ENCODE measurements at places on chromosomes 12 and 14. TPM values are rescaled to one million over a fixed set of nuclear protein-coding genes. Genes with fewer than 3 reads are reported as not detected.

GRCh38 chr12:120470150-120470784 is 719 bp upstream of the SRSF9 start:
- peaks cover 2% of the 10 kb centered on the region for H3K27me3 ChIP-seq
- peak overlapping the region; percentile 93 for H3K4me3 ChIP-seq
- H3K4me1 ChIP-seq: peaks cover 48% of the 10 kb centered on the region

KLRK1 gene
- 0.93 TPM for total RNA-seq

CD27 gene
- total RNA-seq: 39.9 TPM

- no peak overlapping the region for H3K4me3 ChIP-seq
- H3K4me1 ChIP-seq: no peaks in the 10 kb centered on the region
- H3K27me3 ChIP-seq: no peaks in the 10 kb centered on the region
- no peaks in the 10 kb centered on the region for H3K36me3 ChIP-seq
- H3K27ac ChIP-seq: no peak overlapping the region
These were observed 46.9 kb upstream of the NOS1 start for GRCh38 chr12:117408161-117408791.

GRCh38 chr12:80183939-80184338 is 84.6 kb downstream of the OTOGL start:
- DNase-seq: no peak
- no peak overlapping the region for H3K4me3 ChIP-seq
- peaks cover 14% of the 10 kb centered on the region for H3K4me1 ChIP-seq
- H3K36me3 ChIP-seq: no peaks in the 10 kb centered on the region
- H3K27ac ChIP-seq: no peak overlapping the region

P2RX2 gene
- total RNA-seq: not detected

DNA sequence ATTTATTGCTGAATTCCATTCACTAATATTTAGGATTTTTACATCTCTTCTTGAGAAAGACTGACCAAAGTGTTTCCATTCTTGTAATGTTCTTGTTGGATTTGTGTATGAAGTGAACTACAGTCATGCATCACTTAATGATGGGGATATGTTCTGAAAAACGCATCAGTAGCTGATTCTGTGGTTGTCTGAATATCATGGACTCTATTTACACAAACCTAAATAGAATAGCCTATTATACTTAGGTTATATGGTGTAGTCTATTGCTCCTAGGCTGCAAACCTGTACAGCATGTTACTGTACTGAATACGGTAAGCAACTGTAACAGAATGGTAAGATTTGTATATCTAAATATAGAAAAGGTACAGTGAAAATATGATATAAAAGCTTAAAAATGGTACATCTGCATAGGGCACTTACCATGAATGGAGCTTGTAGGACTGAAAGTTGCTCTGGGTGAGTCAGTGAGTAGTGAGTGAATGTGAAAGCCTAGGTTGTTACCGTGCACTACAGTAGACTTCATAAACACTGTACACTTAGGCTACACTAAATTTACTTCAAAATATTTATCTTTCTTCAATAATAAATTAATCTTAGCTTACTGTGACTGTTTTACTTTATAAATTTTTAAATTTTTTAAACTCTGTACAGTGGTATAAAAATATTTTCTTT is 27.6 kb upstream of the P2RX4 start:
- no peak overlapping the region for H3K27ac ChIP-seq
- H3K4me1 ChIP-seq: peaks cover 6% of the 10 kb centered on the region
- no peak overlapping the region for H3K4me3 ChIP-seq
- peaks cover 58% of the 10 kb centered on the region for H3K36me3 ChIP-seq

- no peaks in the 10 kb centered on the region for H3K36me3 ChIP-seq
- H3K27ac ChIP-seq: no peak overlapping the region
- no peaks in the 10 kb centered on the region for H3K27me3 ChIP-seq
- H3K4me1 ChIP-seq: no peaks in the 10 kb centered on the region
- no peak for DNase-seq
These were observed 354.0 kb downstream of the ETNK1 start for GRCh38 chr12:22978962-22979361.

- H3K27ac ChIP-seq: no peak overlapping the region
- no peak for DNase-seq
- H3K27me3 ChIP-seq: no peaks in the 10 kb centered on the region
- no peaks in the 10 kb centered on the region for H3K4me1 ChIP-seq
- H3K36me3 ChIP-seq: no peaks in the 10 kb centered on the region
These were observed 33.3 kb downstream of the GALNT9 start for GRCh38 chr12:132296063-132296462.

- H3K4me3 ChIP-seq: no peak overlapping the region
- DNase-seq: no peak
- peaks cover 8% of the 10 kb centered on the region for H3K27me3 ChIP-seq
- H3K27ac ChIP-seq: no peak overlapping the region
These were observed 241.5 kb downstream of the SNAPC1 start for GRCh38 chr14:62003701-62004100.

DNA sequence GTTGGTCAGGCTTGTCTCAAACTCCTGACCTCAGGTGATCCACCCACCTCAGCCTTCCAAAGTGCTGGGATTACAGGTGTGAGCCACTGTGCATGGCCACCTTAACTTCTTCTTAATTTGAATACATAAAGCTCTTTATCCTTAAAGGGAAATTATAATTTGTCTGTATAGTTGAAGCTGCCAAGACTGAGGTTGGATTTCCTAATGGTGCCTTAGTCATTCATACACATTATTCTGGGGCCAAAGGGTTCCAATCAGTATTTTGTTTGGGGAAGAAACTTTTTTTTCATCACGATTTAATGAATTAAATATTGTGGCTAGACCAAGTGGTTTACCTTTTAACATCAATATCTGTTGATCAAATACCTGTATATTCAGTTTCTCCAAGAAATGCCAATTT is 135.9 kb downstream of the SYT1 start:
- no peak overlapping the region for H3K27ac ChIP-seq
- H3K27me3 ChIP-seq: no peaks in the 10 kb centered on the region
- no peaks in the 10 kb centered on the region for H3K4me1 ChIP-seq

ABCB9 gene
- total RNA-seq: 3.3 TPM

DNA sequence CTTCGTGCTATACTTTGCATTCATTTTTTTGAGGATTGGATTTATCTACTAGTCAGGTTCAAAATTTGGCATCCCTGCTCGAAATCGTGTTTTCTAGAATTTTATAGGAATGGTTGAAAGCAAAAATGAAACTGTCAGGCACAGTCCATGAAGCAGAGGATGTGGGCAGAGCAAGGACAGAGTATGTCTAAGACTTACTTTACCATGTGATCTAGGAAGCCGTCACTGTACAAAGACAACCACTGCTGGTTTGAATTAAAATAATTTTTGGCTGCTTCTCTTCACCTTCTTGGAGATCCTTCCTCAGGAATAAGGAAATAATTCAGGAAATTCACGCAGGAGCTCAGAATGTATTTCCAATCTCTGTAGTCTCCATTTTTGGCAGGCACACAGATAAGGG is 31.6 kb upstream of the SGPP1 start:
- H3K36me3 ChIP-seq: no peaks in the 10 kb centered on the region
- peak; percentile 43 for DNase-seq
- H3K4me1 ChIP-seq: peaks cover 18% of the 10 kb centered on the region

NDRG2 gene
- total RNA-seq: 8.3 TPM

PHETA1 gene
- total RNA-seq: 0.98 TPM

DNA sequence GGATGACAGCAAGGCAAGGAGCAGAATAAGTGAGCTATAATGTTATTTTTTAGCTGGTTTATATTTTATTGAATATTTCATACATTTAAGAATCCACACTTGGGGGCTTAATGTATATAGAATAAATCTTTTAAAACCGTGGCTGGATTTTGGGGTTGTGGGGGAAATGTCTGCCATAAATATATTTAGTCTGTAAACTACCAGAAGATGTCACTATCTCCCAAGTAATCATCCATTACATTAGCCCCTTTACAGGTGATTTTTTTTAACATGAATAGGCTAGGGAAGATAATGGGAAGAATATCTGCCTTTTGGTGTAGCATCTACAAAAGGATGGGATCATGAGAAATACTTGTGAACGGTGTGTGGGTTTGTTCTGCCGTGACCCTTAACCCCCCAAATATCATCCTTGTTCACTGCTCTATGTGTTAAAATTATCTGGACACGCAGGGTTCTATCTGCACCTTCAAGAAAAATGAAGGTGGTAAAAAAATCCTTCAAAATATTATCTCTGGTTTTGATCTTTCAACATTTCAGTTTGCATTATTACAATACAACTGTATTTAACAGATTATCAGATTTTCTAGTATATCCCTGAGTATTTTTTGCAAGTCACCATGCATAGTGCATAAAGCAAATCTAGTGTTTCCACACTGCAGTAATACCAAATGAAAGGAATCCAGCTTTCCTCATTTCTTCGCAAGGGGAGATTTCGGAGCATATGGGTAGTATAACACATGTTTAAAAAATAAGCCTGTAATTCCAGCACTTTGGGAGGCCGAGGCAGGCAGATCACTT is 8.0 kb upstream of the SLC17A8 start:
- H3K4me3 ChIP-seq: no peak overlapping the region
- no peak for DNase-seq
- H3K27me3 ChIP-seq: peaks cover 7% of the 10 kb centered on the region
- no peaks in the 10 kb centered on the region for H3K36me3 ChIP-seq

DNA sequence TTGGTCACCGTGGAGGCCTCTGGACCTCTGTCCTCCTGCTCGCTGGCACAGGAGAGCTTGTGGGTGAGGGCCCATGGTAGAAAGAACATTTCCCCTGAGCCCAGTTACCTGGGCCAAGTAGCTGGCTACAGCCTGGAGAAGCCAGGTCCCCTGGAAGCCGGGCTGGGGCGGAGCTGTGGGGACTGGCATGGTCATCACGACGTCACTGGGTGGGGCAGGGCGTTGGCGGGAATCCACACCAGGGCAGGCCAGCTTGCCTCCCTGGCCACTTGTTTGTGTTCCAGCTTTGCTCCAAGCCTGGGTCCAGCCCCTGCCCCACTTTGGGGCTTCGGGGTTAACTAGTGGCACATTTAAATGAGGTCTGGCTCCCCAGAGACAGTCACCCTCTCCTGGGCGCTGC is 35.0 kb upstream of the SLC24A4 start:
- H3K4me1 ChIP-seq: no peaks in the 10 kb centered on the region
- no peaks in the 10 kb centered on the region for H3K36me3 ChIP-seq
- H3K4me3 ChIP-seq: no peak overlapping the region
- no peak for DNase-seq
- H3K27me3 ChIP-seq: peaks cover 29% of the 10 kb centered on the region

GRCh38 chr14:103126088-103126872 is 3.0 kb downstream of the TNFAIP2 start:
- no peak overlapping the region for H3K27ac ChIP-seq
- H3K27me3 ChIP-seq: peaks cover 15% of the 10 kb centered on the region
- no peak for DNase-seq
- H3K4me3 ChIP-seq: no peak overlapping the region
- H3K36me3 ChIP-seq: no peaks in the 10 kb centered on the region

DNA sequence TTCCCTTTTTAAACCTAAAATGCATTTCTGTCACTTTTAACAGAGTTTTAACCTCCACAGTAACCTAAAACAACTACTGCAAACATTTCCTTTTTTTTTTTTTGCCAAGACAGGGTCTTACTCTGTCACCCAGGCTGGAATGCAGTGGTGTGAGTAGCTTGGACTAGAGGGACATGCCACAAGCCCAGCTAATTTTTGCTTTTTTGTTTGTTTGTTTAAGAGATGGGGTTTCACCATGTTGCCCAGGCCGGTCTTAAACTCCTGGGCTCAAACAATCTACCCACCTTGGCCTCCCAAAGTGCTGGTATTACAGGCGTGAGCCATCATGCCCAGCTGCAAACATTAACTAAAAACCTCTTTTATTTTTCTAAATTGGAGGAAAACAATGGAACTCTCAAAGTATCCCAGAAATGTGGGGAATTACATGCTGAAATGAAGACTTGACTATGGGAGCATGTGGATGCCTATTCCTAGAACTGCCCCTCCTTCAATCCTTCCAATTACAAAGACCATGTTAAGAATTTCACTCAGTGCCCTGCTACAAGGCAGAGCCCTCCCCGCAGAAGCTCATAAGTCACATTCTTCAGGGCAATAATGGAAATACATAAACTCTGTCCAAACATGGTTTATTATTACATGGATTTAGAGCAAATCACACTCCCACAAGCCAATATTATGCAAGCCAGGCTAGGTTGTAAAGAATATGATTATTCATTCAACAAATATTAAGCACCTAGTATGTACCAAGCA is 66.9 kb downstream of the C12orf56 start:
- no peak for DNase-seq
- H3K27ac ChIP-seq: no peak overlapping the region
- H3K4me1 ChIP-seq: no peaks in the 10 kb centered on the region
- H3K27me3 ChIP-seq: no peaks in the 10 kb centered on the region
- no peak overlapping the region for H3K4me3 ChIP-seq

DNA sequence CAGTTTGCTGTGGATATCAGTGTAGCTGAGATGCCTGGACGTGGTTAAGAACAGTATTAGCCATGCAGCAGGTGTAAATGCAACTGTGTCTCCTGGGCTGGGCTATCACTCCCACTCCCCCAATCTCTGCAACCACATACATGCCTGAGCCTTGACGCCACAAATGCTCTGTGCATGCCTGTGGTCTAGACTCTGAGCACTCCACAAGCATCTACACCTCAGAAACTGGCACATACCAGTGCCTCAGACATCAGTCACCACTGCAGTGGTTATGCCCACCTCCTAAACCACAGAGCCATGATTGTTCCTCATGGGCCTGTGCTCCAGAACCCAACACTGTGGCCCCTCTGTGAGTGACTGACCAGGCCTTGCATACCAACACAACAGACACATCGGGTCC is 226.8 kb upstream of the ALG10 start:
- no peak overlapping the region for H3K27ac ChIP-seq
- H3K4me3 ChIP-seq: no peak overlapping the region
- H3K36me3 ChIP-seq: no peaks in the 10 kb centered on the region
- no peak for DNase-seq
- H3K27me3 ChIP-seq: no peaks in the 10 kb centered on the region

KRT6C gene
- total RNA-seq: not detected

GRCh38 chr12:71237128-71237527 is 79.3 kb upstream of the TSPAN8 start:
- no peak for DNase-seq
- no peaks in the 10 kb centered on the region for H3K36me3 ChIP-seq
- no peak overlapping the region for H3K27ac ChIP-seq
- no peak overlapping the region for H3K4me3 ChIP-seq
- H3K4me1 ChIP-seq: no peaks in the 10 kb centered on the region

DNA sequence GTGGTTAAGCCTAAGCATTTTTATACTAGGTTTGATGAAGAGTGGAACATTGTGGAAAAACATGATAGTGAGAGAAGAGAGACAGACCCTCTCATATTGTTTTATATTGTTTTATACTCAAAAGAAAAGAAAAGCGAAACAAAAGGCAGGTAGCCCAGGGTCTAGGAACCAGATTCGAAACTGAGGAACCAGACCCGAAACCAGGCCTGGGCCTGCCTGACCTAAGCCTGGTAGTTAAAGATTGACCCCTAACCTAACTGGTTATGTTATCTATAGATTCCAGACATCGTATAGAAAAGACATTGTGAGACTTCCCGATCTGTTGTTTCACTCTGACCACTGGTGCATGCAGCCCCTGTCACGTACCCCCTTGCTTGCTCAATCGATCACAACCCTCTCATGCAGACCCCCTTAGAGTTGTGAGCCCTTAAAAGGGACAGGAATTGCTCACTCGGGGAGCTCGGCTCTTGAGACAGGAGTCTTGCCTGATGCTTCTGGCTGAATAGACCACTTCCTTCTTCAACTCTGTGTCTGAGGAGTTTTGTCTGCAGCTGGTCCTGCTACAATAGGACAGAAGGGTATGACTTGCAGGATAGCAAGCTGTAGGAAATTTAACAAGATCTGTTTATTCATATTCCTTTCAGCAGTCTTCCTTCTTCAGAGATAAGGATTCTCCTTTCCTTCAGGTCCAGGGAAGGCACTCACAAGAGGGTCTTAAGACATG is 147.1 kb upstream of the PLEKHA5 start:
- no peaks in the 10 kb centered on the region for H3K36me3 ChIP-seq
- H3K4me3 ChIP-seq: no peak overlapping the region
- H3K4me1 ChIP-seq: no peaks in the 10 kb centered on the region
- H3K27ac ChIP-seq: no peak overlapping the region
- H3K27me3 ChIP-seq: no peaks in the 10 kb centered on the region
- no peak for DNase-seq

FOXG1 gene
- not detected for total RNA-seq

Measured in activated CD4-positive, alpha-beta memory T cell treated with anti-CD3 and anti-CD28 coated beads, Interleukin-2, amount 10 ng/mL, durations not matched to agents 7 days and 5 days (primary cell).